ENCODE measurements at places on chromosomes 3 and 15. TPM values are rescaled to one million over a fixed set of nuclear protein-coding genes. Genes with fewer than 3 reads are reported as not detected.

DNA sequence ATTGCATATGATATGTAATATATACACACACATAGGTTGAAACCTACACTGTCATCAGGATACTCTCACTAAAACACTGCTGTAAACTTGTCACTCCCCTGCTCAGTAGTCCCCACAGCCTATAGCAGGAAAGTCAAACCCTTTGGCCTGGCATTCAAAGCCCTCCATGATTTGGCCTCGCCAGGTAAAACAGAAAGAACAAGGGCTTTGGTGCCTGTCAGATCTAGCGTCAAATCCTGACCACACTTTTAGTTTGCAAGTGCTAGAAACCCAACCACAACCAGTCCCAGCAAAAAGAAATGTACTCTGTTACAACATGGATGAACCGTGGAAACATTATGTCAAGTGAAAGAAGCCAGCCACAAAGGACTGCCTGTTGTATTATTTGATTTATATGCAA, 11.4 kb downstream of the CRABP1 start:
- DNase-seq, result no peak

- DNase-seq, result no peak
Measured at GRCh38 chr3:194283221-194284006, 67.7 kb downstream of the CPN2 start.

DNA sequence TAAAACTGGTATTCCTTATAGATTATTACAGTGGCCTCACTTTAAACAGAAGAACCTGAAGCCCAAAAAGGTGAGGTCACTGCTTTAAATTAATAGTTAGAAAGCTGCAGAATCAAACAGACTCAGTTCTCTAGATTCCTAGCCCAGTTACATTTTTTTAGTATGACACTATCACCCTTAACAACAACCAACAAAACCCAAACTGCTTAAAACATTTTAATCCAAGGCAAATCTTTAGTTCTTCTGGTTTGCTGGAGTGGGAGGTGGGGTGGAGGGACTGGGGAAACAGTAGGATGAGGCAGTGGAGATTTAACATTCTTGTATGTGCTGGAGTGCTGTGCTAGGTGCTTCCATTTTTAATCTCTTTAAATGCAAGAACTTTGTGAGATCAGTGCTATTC, 631.6 kb upstream of the KCNMB2 start:
- no peak for DNase-seq

DNA sequence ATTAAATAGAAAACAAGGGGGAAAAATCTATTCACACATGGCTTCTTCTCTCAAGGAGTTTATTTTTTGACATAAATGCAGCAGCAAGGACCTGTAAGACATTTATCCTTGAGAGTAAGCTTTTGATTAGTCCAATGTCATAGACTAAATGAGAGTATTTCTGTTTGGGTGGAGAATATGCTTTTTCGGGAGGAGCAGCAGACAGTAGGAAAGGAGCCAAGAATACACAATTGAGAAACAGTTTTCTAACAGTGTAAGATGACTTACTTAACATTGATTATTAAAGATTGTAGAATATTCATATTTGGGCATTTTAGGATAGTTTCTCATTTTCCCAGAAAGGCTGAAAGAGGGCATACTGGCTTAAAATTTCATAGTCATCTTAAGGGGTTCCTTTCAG, 65.9 kb upstream of the PAQR5 start:
- no peak for DNase-seq

DNA sequence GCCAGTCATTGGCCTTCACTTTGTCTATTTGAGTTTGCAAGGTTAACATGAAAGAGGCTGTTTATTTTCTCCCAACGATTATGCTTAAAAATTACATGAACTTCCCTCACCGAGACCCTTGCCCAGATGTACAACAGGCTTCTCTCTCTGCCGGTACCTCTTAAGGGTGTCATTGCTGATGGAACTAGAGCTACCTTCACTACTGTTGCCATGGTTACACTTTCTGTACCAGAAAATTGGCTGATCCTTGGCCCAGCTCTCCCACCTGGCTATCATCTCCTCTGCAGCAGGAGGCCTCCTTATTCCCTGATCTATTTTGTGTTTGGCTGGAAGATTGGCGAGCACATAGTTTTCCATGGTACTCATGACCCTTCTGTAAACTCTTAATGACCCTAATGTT, 24.0 kb upstream of the LIPC start:
- no peak for DNase-seq

MME gene
- 1.5 TPM for total RNA-seq

GPR149 gene
- not detected for total RNA-seq

CLEC3B gene
- total RNA-seq, result 7.5 TPM

SLC6A11 gene
- total RNA-seq, result 0.11 TPM

FMN1 gene
- 6.5 TPM for total RNA-seq

GOLGA8M gene
- 6.0 TPM for total RNA-seq

SEMA5B gene
- 0.22 TPM for total RNA-seq
